ENCODE measurements at places on chromosomes 2 and 18.

- no peak for DNase-seq
These were observed 2.4 kb downstream of the CYP26B1 start for GRCh38 chr2:72145289-72145657.

- no peak for DNase-seq
These were observed at the start of gene SLC8A1 for GRCh38 chr2:40451918-40452605. Gene SLC8A1 (minus strand): TSS chr2:40452090.

DNA sequence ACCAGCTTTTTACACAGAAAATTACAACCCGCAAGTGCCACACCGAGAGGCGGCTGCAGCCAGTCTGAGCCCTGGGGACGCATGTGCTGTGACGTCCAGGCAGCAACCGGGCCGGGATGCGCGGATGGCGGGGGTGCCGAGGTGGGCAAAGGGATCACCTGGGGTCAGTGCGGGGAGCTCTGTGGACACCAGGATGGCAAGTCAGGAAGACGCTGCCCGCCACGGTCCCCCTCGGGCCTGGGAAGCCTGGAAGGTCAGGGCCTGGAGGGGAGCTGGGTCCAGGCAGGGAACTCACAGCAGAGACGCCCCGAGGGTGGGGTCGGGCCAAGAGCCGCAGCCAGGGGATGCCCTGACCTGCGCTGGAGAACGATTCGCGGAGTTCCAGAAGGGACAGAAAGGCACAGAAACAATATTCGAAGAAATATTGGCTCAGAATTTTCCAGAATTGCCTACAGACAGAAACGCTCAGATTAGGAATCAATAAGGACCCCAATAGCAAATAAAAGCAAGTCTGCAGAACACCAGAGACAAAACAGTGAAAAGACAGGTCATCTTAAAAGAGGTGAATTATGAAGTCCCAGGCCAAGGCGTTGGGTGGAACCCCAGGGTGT, 11.7 kb upstream of the KIF1A start:
- no peak for DNase-seq

- no peak for DNase-seq
These were observed 353.1 kb upstream of the FANCL start for GRCh38 chr2:58594175-58594574.

- no peak for DNase-seq
These were observed 62.2 kb downstream of the SFXN5 start for GRCh38 chr2:73009177-73009839.

GRCh38 chr2:74745766-74746165, 88.2 kb upstream of the HK2 start:
- DNase-seq: no peak

DNA sequence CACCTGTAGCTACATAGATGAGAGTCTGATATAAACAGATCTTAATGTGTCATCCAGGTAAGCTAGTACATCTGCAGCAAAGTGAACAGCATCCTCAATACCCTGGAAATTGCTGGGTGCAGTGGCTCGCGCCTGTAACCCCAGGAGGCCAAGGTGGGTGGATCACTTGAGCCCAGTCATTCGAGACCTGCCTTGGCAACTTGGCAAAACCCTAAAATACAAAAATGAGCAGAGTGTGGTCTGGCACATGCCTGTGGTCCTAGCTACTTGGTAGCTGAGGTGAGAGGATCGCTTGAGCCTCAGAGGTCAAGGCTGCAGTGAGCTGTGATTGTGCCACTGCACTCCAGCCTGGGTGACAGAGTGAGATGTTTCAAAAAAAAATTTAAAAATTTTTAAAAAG, 233.9 kb upstream of the SP5 start:
- no peak for DNase-seq

DNA sequence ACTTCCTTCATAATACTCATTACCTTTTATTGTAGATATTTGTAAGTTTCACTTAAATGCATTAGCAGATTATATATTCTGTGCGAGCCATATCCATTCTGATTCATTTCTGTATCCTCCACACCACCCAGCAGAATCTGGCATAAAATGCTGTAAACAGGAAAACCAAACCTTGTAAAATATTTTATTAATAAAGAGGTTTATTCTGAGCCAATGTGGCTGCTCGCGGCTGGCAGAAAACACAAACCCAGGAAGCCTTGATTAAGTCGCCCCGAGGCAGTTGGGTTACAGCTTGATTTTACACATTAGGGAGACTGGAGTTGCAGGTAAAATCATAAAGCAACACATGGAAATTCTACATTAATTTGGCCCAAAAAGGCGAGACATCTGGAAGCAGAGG, 40.5 kb downstream of the GNAL start:
- no peak for DNase-seq

DNA sequence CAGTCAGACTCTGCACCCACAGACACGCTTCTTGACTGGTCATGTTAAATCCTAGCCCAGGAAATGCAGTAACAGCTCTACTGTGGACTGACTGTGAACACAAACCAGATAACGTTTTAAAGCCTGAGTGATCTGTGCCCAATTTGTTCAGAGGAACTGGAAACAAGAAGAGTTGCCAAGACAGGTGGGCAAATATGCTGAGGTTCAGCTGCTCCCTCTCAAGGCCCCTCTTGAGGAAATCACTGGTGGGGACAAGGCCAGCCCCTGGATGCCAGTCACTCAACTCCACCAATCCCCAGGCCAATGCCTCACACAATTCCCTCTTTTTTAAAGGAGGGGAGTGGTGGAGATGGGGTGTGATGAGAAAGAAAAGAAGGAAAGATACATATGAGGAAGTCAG, 261.2 kb downstream of the ALK start:
- DNase-seq: no peak

DNA sequence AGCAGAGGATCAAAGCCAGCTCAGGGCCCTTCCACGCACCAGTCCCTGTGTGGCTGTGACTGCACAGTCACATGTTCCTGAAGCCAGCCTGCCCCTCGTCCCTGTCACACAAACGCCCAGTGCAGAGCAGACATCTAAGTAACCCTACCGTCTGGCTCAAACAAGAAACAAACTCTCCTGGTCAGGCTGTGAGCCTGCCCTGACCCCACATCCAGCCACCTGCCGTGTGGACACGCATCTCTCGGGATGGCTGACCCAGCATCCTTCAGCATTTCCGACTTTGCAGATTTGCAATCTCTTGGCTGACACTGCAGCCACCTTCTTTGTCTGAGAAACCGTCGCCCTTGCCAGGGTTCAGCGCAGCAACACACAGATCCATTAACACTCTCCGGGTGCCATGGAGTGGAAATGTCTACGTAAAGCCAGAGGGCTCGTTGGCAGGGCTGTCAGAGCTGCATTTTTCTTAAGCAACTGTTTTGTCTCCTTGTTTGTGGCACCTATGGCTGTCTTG, 82.3 kb upstream of the ASAP2 start:
- DNase-seq: no peak

DNA sequence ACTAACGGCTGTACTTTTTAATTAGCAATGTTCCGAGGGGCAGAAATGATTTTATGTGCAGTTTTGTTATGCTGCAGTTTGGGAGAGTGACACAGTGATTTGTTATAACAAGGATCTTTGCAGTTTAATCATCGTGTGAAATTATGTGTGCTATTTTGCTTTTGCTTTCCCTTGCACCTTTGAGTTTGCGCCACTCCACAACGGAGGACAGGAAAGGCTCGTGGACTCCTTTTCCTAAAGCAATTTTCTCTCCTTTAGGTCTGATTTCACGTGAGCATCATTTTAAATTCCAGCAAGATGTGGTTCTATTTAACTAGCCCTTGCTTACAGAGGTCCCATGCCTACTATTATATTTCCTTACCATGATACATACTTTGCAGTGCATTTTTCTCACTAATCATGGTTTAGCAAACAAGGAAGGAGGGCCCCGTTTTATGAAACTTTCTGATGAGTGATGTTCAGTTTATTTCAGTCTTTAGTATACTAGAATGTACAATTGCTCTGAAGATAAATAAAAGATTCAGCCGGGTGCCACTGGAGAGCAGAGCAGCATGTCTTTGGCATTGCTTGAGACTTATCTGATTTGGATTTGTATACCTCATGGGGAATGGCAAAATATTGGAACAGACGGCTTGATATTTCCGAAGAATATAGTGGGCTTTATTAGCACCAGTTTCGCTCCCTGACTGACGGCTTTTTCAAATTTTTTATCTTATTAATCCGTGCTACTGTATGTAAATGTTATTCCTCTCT, 528.2 kb upstream of the FANCL start:
- DNase-seq: no peak

- no peak for DNase-seq
These were observed 140.1 kb upstream of the SIX3 start for GRCh38 chr2:44801289-44801840.

GRCh38 chr18:42392416-42392815, 437.4 kb downstream of the PIK3C3 start:
- DNase-seq: no peak

GRCh38 chr2:227377467-227378351, 1.4 kb downstream of the TM4SF20 start:
- DNase-seq: no peak

DNA sequence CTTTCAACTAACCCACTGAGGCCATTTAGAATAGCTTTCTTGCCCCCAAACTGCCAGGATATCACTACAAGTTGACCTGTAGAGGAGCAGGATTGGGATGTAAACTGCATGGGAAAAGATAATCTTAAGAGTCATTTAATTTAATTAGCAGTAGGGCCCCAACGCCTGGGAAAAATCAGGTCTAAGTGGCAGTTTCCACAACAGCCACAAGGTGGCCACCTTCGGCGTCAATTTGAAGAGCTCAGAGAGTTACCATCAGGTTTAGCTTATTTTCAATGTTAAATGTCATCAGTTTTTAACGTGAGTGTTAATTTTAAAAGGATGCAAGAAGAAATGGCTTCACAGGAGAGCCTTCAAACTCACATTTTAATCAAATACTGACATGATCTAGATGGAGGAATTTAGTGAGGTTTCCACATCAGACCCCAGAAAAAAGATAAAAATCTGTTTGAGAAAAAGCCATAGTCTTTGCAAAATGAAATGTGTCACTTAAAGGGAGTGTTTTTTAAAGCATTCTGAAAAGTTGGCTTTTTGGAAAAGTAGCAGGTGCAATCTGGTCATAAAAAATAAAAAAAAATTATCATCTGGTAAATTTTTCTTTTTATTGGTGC, 77.3 kb upstream of the UPP2 start:
- DNase-seq: peak; percentile 39

DNA sequence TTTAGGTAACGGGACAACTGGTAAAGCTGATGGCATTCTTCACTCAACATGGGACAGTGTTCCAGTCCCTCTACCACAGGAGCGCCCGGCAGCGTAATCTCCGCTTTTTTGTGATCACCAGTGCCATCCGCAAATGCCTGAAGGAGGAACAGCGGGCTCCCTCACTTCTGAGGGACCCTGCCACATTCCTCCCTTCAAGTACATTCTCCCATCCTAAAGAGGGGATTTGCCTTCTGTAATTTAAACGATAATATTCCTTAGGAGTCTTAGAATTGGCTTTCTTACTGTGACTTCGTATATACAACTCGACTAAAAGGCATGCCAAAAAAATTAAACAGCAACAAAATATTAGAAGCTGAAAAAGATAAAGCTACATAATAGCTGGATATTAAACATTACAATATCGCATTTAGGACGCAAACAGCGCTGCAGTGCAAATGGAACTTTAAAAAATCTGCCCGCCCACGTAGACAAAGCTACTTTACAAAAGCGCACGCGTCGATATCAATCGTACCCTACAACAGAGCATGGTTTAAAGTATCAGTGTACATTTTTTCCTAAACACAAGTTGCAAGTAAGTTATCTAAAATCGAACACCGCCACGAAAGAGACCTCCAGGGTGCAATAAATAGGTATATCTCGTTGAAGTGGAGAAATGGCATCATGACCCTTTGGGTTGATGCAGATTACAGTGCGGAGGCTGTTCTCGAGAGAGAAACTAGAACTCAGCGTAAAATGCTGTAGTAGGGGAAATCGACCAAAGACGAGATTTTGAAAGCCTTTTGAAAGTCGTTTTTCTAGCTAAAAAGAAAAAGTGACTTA, 2.3 kb upstream of the VSNL1 start:
- DNase-seq: no peak
